ENCODE measurements at places on chromosomes 4 and X. TPM values are rescaled to one million over a fixed set of nuclear protein-coding genes. Genes with fewer than 3 reads are reported as not detected.

Gene ELK1
- 17.0 TPM for total RNA-seq

Gene EGF
- total RNA-seq: not detected

Gene KLKB1
- total RNA-seq: 0.68 TPM

Gene IL21
- total RNA-seq: not detected

Gene ODAPH
- total RNA-seq: not detected

Gene SSX4B
- total RNA-seq: not detected

Gene SEPSECS
- 11.7 TPM for total RNA-seq

Gene RAI2
- total RNA-seq: 90.4 TPM

Gene SPP1
- 43.3 TPM for total RNA-seq

Gene FAM47A
- total RNA-seq: not detected

Gene CDX4
- total RNA-seq: not detected

Gene ZNF41
- total RNA-seq: 6.6 TPM

Gene MAP9
- total RNA-seq: 2.9 TPM

Gene SORCS2
- total RNA-seq: 0.66 TPM

Gene LUZP4
- total RNA-seq: not detected

Gene DCLK2
- total RNA-seq: 2.5 TPM

Gene TSPAN7
- 13.4 TPM for total RNA-seq

Gene MSX1
- total RNA-seq: 13.0 TPM

Gene DSPP
- total RNA-seq: not detected

Gene VGLL1
- total RNA-seq: not detected

Gene ABCG2
- 5.5 TPM for total RNA-seq

Gene RS1
- not detected for total RNA-seq

Gene FAM241A
- total RNA-seq: 6.4 TPM

Gene JAKMIP1
- total RNA-seq: 0.88 TPM

Gene ETDB
- total RNA-seq: not detected

Gene BMP3
- total RNA-seq: 33.3 TPM

Gene BEX1
- total RNA-seq: not detected

Gene ARMCX5
- 8.2 TPM for total RNA-seq

Gene CCKAR
- not detected for total RNA-seq

Gene TLR3
- total RNA-seq: 4.6 TPM

Gene AFF2
- total RNA-seq: 9.5 TPM

Gene ADGRG2
- 1.1 TPM for total RNA-seq

Gene SHROOM3
- 0.38 TPM for total RNA-seq

Gene MPP1
- total RNA-seq: 56.2 TPM

Gene MAGED4
- total RNA-seq: 5.4 TPM

Gene CLIC2
- 32.8 TPM for total RNA-seq

Gene VEGFD
- 2.6 TPM for total RNA-seq

Gene MAGEC3
- not detected for total RNA-seq

Gene CXXC4
- 0.49 TPM for total RNA-seq

Gene SGMS2
- 82.8 TPM for total RNA-seq

Measured in subcutaneous adipose tissue (tissue), 4 donors.